ENCODE measurements at places on chromosomes 5 and 9. TPM values are rescaled to one million over a fixed set of nuclear protein-coding genes. Genes with fewer than 3 reads are reported as not detected.

GRCh38 chr5:136132087-136132486 lies 558 bp upstream of the SMAD5 start:
- peak; percentile 33 for DNase-seq
- H3K4me3 ChIP-seq: peak overlapping the region; percentile 89
- H3K36me3 ChIP-seq: no peaks in the 10 kb centered on the region

Gene GLDC
- 3.0 TPM for total RNA-seq

DNA sequence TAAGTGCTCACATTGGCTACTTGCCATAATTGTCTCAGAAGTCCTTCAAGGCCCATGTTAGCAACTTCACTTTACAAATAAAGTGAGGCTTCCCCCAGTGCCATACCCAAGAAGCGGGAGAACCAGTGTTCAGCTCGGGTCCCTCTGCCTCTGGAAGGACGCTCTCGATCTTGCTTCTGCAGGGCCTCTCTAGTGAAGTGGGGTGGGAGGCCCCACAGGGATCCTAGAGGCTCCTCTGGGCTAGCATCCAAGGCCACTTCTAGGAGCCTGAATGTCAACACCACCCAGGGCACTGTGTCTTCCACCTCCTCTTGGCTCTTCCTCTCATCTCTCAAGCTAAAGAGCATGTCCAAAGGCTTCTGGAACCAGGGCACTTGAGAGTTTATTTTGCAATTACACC lies 282.5 kb downstream of the GADD45G start:
- H3K27ac ChIP-seq: no peak overlapping the region
- peaks cover 11% of the 10 kb centered on the region for H3K4me1 ChIP-seq
- no peak for DNase-seq
- H3K4me3 ChIP-seq: no peak overlapping the region
- H3K27me3 ChIP-seq: no peaks in the 10 kb centered on the region
- H3K36me3 ChIP-seq: no peaks in the 10 kb centered on the region

DNA sequence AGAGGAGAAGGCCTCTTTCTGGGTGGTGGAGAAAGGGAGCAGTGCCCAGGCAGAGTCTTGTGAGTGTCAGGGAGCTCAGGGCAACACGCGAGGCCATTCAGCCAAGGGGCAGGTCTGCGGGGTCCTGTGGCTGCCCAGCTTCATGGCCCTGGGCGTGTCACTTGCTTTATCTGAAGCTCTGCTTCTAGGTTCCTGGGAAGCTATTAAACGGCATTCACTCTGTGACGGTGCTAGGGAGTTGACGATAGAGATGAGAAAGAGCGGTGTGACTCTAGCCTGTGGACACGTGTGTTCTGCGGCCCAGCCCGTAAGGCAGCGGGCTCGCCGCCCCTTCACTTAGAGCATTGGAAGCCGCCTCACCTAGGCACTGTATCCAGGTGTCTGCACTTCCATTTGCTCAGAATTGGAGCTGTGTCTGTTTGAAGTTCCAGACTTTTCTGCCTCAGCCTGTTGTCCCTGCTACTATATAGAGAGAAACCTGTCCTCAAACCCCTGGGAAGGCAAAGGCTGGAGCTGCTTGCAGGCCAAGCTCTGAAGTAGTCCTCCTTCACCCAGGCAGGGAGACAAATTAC lies 88.3 kb downstream of the PHF2 start:
- no peak overlapping the region for H3K4me3 ChIP-seq
- DNase-seq: peak; percentile 52
- H3K4me1 ChIP-seq: no peaks in the 10 kb centered on the region
- no peak overlapping the region for H3K27ac ChIP-seq

GRCh38 chr9:75914883-75915452 lies 24.5 kb downstream of the PCSK5 start:
- H3K27ac ChIP-seq: no peak overlapping the region
- no peak overlapping the region for H3K4me3 ChIP-seq
- H3K4me1 ChIP-seq: no peaks in the 10 kb centered on the region
- DNase-seq: no peak
- H3K36me3 ChIP-seq: no peaks in the 10 kb centered on the region

GRCh38 chr5:169289520-169289919 lies 11.4 kb downstream of the SLIT3 start:
- no peak overlapping the region for H3K27ac ChIP-seq
- DNase-seq: no peak
- no peaks in the 10 kb centered on the region for H3K27me3 ChIP-seq
- H3K36me3 ChIP-seq: no peaks in the 10 kb centered on the region
- H3K4me1 ChIP-seq: no peaks in the 10 kb centered on the region

Gene SHISAL2B
- total RNA-seq: 0.45 TPM

DNA sequence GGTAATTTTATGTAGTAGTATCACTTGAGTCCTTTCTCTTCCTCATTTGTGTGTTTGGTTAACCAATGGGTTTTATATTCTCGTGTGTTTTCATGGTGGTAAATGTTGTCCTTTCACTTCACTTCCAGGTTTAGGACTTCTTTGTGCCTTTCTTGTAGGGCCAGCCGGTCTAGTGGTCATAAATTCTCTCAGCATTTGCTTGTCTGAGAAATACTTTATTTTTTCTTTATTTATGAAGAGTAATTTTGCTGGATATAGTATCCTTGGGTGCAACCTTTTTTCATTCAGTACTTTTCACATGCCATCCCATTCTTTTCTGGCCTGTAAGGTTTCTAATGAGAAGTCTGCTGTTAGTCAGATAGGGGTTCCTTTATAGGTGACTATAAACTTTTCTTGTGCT lies 107.1 kb downstream of the GNA14 start:
- no peak for DNase-seq
- no peaks in the 10 kb centered on the region for H3K4me1 ChIP-seq
- no peak overlapping the region for H3K4me3 ChIP-seq

- DNase-seq: no peak
- peaks cover 4% of the 10 kb centered on the region for H3K4me1 ChIP-seq
- no peak overlapping the region for H3K4me3 ChIP-seq
- H3K27me3 ChIP-seq: no peaks in the 10 kb centered on the region
- no peaks in the 10 kb centered on the region for H3K36me3 ChIP-seq
These were observed 2.9 kb downstream of the ARL14EPL start for GRCh38 chr5:116035123-116035522.

DNA sequence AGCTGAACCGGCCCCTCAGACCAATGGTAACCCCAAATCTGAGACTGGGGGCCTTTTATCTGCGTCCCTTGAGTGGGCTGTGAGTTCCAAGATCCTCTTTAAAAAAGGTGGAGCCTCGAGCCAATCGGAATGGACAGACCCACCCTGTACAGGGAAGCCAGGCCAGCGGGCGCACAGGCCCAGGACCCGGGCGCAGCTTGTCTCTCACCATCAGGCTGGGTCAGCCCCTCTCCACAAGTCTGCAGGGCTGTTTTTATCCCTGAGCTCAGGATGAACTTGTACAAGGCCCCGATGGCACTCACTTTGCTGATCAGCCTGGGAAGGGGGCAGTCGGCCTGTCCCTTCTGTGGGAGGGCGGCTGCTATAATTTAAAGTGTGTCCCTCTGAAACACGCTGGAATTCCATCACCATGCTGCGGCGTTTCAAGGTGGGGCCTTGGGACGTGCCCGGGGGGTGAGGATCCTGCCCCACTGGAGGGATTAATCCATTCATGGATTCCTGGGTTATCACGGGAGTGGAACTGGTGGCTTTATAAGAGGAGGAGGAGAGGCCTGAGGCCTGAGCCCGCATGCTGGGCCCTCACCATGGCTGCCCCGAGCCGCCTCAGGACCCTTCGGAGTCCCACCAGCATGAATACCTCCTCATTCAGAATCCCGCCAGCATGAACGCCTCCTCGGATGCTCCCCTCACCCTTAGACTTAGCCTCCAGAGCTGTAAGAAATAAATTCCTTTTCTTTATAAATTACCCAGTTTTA lies 14.1 kb downstream of the EXD3 start:
- peak; percentile 63 for DNase-seq
- H3K27me3 ChIP-seq: peaks cover 38% of the 10 kb centered on the region
- H3K27ac ChIP-seq: no peak overlapping the region
- peaks cover 17% of the 10 kb centered on the region for H3K4me1 ChIP-seq
- H3K36me3 ChIP-seq: no peaks in the 10 kb centered on the region

- H3K36me3 ChIP-seq: peaks cover 20% of the 10 kb centered on the region
- no peaks in the 10 kb centered on the region for H3K27me3 ChIP-seq
- DNase-seq: no peak
These were observed 64.0 kb downstream of the RNF130 start for GRCh38 chr5:180007582-180007981.

- no peaks in the 10 kb centered on the region for H3K27me3 ChIP-seq
- H3K36me3 ChIP-seq: no peaks in the 10 kb centered on the region
- DNase-seq: no peak
- H3K4me1 ChIP-seq: no peaks in the 10 kb centered on the region
- no peak overlapping the region for H3K4me3 ChIP-seq
These were observed 76.0 kb downstream of the COL15A1 start for GRCh38 chr9:99019510-99020331.

DNA sequence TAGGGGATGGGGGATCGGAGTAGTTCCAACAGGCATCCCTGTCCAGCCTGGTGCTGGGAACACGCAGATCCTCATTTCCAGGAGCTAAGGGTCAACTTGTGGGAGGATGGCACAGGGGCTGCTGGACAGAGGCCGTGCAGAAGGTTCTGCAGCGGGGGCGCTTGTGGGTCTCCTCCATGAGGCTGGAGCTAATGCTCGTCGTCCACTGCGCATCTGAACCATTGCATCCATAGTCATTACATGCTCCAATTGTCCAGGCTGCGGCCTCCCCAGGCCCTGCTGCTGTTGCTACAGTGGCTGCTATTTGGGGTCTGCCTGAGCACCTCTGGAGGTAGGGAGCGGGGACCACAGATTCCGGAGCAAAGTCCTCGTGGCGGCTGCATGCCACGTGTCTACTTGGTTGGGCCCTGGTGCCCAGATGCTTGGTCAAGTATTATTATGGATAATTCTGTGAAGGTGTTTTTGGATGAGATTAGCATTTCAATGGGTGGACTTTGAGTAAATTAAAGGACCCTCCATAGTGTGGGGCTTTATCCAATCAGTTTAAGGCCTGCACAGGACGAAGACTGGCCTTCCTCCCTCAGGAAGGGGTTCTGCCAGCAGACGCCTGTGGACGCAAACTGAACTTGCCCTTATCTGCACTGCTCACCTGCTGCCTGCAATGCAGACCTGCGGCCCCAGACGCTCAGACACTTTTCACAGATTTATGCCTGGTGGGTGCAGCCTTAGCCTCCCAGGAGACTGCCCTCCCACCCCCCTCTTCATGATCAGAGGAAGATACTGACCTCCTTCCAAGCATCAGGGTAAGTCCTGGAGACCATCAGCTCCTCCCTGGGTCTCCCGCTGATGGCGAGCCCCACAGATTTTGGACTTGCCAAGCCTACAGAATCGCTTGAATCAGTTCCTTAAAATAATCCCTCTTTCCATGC lies 127.5 kb upstream of the IRX4 start:
- no peak overlapping the region for H3K27ac ChIP-seq
- H3K27me3 ChIP-seq: no peaks in the 10 kb centered on the region
- H3K36me3 ChIP-seq: no peaks in the 10 kb centered on the region
- no peak overlapping the region for H3K4me3 ChIP-seq
- no peak for DNase-seq

DNA sequence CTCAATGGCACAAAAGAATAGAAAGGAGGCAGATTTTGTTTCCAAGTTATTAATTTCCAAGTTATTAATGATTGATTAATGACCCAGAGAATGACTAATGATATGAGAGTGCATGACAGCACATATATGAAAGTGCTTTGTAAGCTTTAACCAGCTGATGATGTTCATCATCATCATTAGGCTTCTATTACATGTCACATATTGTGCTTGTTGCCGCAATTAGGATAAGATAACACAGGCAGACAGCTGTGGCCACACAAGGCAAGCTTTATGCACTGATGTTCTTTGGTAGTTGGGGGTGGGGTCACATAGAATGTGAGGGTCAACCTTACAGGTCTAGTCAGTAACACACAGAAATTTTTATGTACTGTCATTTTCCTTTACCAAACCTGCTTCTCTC lies 219.7 kb downstream of the TRPM3 start:
- H3K36me3 ChIP-seq: no peaks in the 10 kb centered on the region
- no peak overlapping the region for H3K4me3 ChIP-seq
- no peak for DNase-seq

DNA sequence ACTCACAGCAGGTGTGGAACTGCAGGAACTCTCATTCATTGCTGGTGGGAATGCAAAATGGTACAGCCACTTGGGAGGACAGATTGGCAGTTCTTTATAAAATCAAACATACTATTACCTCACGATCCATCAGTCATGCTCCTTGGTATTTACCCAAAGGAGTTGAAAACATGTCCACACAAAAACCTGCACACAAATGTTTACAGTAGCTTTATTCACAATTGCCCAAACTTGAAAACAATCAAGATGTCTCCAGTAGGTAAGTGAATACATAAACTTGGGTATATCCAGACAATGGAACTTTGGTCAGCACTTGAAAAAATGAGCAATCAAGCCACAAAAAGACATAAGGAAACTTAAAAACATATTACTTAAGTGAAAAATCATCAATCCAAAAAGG lies 215.5 kb downstream of the IRX1 start:
- DNase-seq: no peak
- H3K27me3 ChIP-seq: no peaks in the 10 kb centered on the region
- no peak overlapping the region for H3K27ac ChIP-seq
- no peaks in the 10 kb centered on the region for H3K4me1 ChIP-seq
- H3K4me3 ChIP-seq: no peak overlapping the region

GRCh38 chr9:85899388-85899787 lies 41.6 kb upstream of the NAA35 start:
- no peak overlapping the region for H3K27ac ChIP-seq

DNA sequence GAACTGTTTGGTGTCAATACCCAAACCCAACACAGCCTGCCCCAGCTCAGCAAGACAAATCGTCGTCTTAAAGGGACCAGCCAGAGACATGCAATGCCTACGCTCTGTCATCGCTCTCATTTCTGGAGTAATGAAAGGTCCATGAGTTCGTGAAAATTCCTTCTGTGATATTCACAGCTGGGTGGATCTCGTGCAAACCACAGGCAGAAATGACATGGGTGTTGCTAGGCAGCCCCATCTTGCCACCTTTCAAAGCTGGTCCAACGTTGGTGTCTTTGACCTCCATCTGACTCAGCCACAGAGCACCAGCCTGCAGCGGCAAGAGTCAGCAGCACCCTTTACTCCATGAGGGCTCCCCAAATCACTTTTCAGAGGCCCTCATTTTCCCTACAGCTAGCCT lies 215.3 kb downstream of the SLIT3 start:
- no peaks in the 10 kb centered on the region for H3K27me3 ChIP-seq
- no peaks in the 10 kb centered on the region for H3K36me3 ChIP-seq
- no peak overlapping the region for H3K4me3 ChIP-seq
- no peak for DNase-seq
- no peaks in the 10 kb centered on the region for H3K4me1 ChIP-seq

DNA sequence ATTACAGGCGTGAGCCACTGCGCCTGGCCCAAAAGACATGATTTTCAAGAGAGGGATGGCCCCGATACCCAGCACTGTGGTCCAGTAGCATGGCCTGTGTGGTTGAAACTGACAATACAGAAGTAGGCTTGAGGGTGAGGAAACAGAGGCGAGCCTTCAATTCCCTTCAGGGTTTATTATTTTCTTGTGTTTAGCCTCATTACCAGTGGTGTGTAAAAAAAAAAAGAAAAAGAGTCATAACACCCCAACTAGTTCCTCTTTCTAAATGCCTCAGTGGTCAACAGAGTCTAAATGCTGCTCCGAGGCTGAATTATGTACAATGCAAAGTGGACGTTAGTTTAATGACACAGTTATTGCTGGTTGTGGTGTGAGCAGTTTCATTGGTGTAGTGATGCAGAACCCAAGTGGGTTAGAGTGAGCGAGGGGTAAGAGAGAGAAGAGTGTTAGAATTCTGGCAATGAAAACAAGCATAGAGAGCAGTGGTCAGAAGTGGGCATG lies 58.8 kb downstream of the SNX30 start:
- H3K36me3 ChIP-seq: peaks cover 7% of the 10 kb centered on the region
- H3K27me3 ChIP-seq: no peaks in the 10 kb centered on the region
- DNase-seq: no peak
- peak overlapping the region; percentile 54 for H3K27ac ChIP-seq
- no peak overlapping the region for H3K4me3 ChIP-seq
- peaks cover 5% of the 10 kb centered on the region for H3K4me1 ChIP-seq

Data from left lung (tissue), 14 donors.